ENCODE measurements at places on chromosomes 7 and 10.
A peak's percentile ranks its signal among the peaks of the same experiment; 100 is the strongest.

DNA sequence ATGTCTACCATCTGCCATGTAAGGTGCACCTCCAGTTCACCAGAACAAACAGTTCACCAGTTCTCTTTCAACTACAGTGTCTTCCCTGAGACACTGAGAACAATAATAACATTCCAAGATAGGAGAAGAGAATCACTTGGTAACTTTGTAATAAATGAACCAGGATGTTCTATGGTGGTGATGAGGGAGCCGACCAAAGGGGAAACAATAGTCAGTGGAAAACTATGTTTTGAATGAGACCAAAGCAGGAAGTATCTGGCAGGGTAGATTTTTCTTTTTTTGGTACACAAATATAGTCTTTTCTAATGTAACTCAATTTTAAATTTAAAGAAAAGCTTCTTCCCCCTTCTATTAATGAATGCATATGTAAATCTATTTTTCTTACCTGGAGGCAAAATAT lies 20.0 kb downstream of the HYAL4 start:
- DNase-seq, result no peak

- no peak for DNase-seq
Measured at GRCh38 chr7:39644170-39644569, 20.8 kb downstream of the RALA start.

DNA sequence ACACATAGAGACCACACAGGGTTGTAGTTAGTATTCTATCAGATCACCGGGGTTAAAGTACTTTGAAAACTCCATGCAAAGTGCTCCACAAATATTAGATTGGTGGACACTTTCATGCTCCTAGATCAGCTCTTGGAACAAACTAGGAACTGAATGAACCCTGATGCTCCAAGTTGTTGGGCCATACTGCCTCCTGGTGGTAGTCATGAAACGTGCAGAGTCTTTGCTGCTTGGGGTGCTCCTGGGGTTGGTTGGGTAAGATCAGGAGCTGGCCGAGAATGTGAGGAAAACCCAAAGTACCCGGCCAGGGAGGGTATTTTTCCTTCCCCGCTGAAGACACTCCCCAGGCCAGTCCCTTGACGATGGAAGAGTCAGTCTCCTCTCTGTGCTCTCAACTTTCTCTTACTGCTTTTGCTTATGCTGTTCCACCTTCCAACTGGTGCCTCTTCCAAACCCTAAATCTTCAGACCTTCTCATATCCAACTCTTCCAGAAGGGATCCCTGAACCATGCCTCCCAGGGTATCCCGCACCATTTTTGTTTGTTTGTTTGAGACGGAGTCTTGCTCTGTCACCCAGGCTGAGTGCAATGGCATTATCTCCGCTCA lies 918 bp upstream of the RPEL1 start:
- peak; percentile 38 for DNase-seq

GRCh38 chr7:3206101-3206500 lies 95.0 kb upstream of the SDK1 start:
- DNase-seq, result no peak

DNA sequence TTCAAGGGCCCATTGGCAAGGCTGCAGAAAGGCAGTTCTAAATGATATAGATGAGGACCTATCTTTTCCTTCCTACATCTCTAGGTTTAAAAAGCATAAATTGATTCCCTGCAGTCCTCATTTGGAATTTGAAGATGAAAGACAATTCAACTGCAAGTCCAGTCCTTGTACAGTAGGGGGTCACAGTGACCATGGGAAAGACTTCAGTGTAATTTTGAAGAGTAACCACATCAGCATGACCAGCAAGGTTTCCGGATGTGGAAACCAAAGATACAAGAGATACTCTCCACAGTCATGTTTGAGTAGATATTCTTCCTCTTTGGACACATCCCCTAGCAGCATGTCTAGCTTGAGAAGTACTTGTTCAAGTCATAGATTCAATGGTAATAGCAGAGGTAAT lies 539.3 kb upstream of the TEX47 start:
- DNase-seq, result no peak

- no peak for DNase-seq
Measured at GRCh38 chr10:75508239-75508813, 76.9 kb downstream of the LRMDA start.

DNA sequence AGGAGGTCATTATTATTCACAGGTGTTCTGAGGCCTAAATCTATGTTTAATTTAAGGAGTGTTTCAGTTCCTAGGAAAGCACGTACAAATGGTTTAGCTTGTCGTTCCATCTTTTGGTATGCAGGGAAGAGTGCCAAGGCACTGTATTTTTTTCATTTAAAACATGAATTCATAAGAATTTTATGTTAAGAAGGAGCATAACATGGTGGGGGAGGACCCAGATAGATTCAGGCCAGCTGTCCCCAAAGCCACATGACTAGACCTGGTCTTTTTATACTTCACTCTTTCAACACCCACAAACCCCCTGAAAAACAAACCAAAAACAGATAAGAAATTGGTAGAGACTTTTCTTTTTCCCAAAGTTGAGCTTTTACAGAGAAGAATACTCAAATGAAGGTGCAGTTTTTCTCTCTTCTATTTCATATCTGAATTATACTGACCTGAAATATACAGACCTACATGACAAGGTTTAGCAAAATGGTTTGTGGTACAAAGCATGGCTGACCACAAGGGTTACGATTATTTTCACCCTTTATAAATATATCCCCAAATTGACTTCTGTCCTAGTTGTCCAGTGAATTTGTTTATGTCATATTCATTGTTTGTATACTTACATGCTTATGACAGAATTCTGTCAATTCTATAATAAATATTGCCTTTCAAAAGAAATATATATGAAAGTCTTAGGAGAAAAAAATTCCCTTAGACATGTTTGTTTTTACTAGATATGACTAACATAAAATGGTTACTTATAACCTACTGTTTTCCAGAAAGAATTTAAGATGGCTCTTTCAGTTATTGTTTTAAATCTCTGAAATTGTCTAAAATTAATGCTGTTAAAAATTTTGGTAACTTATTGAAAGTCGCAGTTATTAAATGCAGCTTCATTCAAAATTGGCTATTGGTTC lies 71.3 kb downstream of the AP3M1 start:
- no peak for DNase-seq

All from T follicular helper cell (primary cell).